Activated naive CD8-positive, alpha-beta T cell treated with anti-CD3 and anti-CD28 coated beads, Interleukin-2, amount 10 ng/mL, durations not matched to agents 7 days and 5 days (primary cell): ENCODE measurements at places on chromosomes 5 and 9.
A peak's percentile ranks its signal among the peaks of the same experiment; 100 is the strongest.

GRCh38 chr5:175534070-175534932, 55.9 kb downstream of the SFXN1 start:
- peak; percentile 91 for DNase-seq

DNA sequence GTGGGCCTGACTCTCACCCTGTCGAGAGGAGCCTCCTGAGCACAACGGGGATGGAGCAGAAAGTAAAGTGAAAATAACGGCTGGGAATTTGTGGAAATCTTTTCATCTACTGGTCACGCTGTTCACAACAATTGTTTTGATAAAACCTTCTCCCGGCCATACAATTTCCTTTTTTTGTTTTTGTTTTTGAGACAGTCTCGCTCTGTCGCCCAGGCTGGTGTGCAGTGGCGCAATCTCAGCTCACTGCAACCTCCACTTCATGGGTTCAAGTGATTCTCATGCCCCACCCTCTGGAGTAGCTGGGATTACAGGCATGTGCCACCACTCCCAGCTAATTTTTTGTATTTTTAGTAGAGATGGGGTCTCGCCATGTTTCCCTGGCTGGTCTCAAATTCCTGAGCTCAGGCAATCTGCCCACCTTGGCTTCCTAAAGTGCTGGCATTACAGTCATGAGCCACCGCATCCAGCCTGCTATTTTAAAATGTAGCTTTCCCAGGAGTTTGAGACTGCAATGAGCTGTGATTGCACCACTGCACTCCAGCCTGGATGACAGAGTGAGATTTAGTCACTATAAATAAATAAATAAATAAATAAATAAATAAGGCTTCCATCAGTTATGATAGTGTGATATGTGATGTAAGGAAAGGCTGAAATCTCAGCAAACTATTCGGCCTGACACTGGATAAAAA, 73.5 kb upstream of the PTGER4 start:
- no peak for DNase-seq

DNA sequence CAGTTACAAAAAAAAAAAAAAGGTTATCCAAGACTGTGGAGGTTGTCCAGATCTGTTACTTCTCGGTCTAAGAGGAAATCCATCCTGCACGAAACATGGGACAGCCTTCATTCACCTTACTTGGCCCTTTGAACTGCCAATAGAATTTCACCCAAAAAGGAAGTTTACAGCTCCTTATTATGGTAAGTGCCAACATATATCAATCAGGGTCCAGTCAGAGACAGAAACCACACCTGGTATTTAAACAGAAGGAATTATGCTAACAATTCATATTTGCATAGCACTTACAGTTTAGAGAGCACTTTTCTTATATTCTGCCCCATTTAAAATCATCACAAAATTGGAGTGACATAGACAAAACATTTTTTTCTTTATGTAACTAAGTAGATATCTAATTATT, 93.6 kb upstream of the PTPN3 start:
- DNase-seq, result no peak

DNA sequence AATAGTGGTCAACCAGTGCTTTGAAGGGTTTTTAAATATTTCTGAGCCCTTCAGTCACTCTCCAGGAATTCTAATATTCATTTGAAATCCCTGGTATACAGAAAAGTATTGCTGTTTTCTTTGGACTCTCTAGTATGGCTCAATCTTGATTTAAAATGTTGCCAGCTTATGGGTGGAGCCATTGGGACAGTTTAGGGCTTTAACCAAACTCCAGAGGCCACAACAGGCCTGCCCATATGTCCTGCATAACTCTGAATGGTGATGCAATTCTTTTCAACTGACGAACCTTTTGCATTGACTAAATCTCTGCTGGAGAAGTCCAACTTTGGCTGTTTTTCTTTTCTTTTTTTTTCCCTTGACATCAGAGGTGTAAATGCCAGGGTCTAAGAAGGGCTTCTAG, 10.3 kb upstream of the ANKHD1 start:
- DNase-seq, result no peak

DNA sequence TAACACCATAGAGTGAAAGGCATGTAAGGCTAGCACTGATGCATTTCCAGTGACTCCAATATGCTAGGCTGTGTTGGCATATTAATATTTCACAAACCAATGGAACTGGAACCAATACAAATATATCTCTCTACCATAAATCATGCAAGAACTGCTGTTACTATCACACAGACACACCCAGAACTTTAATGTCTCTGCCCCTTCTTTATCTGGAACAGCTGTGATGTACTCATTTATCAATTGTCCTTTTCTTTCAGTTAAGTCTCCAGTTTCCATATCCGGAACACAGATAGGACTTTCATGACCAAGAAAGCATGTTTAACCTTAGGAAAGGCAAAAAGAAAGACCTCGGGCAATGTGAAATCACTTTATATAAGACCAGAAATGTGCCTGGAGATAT, 70.3 kb downstream of the SPTLC1 start:
- no peak for DNase-seq

DNA sequence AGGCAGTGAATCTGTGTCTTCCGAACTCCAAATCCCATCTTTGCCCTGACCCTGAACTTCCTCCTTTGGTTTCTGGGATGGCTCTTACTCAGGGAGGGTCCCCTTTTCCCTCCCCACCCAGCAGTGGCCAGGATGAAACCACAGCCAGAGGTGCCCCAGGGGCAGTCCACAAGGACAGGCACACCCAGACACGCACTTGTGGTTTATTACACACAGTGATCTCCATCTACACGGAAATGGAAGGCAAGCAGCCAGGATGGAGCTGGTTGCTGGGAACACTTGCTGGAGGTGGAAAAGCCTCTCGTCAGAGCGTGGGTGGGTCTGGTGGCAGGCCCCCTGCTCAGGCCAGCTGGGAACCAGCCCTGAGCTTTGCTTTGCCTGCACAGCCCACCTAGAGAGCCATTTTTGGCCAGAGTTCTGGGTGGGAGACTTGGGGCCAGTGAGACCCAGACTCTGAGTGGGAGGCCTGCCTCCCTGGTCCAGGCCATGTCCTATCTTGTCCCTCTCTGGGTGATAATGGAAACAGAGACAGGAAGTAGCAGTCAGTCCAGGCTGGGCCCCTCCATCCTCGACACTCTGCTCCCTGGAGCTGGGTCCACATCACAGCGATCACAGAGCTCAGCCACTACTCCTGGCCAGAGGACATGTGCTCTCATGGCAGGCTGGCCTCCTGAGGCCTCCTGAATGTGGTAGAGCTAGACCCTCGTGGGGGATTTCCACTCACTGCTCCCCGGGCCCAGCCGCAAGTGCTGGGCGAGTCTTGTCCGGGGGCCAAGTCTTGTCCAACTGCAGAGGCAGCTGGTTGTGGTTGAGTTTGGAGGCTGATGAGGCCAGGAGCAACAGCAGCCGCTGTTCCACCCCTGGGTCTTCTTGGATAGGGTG, 5.1 kb upstream of the PHYKPL start:
- DNase-seq, result no peak

- no peak for DNase-seq
Measured at GRCh38 chr5:68074633-68075032, 140.9 kb upstream of the PIK3R1 start.

DNA sequence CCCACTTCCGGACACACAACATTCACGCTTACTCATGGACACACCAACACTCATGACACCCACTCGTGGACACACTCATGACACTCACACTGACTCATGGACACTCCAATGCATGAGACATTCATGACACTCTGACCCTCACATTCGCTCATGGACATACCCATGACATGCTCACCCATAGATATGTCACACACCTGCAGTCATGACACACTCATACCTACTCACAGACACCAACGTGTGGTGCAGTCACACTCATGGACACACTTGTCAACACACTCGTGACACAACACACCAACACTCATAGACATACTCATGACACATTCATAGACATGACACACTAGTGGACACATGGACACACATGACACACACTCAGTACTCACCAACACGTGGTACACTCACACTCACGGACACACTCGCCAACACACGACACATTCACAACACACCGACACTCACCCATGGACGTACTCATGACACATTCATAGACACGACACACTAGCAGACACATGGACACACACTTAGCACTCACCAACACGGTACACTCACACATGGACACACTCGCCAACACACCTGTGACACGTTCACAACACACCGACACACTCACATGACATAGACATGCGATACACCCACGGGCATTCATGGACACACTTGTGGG, 73.4 kb downstream of the PHF2 start:
- peak; percentile 7 for DNase-seq

- DNase-seq, result no peak
Measured at GRCh38 chr5:81230416-81230815, 2.7 kb upstream of the CKMT2 start.

GRCh38 chr5:172939611-172940267, 19.5 kb upstream of the RPL26L1 start:
- no peak for DNase-seq

DNA sequence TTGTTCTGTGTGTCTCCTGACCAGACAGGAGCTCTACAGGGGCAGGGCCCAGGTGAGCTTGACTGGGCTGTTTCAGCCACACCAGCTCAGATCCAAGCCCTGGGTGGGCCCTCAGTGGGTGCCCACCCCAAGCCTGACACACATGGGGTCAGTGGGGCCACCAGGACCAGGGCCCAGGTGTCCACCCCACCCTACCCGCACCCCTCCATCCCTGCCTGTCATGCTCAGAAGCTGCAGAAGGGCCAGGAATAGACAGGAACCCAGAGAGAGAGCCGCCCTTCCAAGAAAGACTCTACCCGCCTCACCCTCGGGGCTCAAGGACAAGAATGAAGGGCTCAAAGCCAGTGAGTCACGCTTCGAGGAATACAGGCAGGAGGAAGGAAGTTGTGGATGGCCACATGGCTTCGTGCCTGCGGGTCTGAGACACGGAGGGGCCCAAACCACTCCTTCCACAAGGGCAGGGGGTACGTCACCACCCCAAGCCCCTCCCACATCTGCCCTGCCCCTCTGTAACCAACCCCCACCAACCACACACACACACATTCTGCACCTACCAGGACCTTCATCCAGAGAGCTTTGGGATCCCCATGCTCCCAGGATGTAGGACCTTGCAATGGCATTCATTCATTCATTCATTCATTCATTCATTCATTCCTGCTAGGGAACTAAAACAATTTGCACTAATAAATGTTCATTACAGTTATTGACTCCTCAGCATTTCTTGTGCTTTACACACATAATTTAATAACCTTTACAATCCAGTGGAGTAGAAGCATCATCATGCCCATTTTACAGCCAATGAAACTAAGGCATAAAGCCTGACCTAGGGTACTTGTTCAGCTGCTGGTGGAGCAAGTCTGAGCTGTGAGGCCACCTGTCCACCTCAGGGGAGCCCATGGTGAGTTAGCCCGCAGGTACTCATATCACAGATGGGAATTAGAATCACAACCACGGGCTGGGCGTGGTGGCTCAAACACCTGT, 55.9 kb upstream of the STXBP1 start:
- peak; percentile 80 for DNase-seq

DNA sequence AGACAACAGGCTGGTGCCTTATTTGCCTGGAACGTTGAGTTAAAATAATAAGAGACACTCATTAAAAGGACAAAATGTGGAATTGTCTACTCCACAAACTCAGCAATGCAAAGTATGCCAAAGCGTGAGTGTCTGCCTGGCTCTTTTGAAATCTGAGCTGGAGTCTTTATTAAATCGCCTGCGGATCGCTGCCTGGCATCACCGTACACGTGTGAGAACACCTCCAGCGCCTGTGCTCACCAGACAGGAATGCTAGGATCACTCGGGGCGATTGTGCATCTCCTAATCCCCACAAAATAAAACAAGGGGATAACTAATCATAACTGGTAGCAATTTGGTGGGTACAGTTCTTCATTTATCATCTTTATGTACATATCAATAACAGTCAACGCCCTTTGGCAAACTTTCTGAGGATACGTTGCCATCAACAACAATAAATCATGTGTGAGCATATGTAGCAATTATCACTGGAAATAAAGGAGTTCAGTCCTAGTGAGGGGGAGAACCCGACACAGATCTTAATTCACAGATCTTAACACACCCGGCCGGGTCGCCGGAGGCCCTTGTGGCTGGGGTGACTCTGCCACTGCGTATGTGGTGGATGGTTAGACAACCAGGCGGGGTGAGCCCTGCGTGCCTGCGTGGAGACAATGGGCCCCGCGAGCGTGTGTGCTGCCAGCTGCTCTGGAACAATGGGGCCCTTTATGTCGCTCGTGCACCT, 284.9 kb upstream of the IRX1 start:
- no peak for DNase-seq

DNA sequence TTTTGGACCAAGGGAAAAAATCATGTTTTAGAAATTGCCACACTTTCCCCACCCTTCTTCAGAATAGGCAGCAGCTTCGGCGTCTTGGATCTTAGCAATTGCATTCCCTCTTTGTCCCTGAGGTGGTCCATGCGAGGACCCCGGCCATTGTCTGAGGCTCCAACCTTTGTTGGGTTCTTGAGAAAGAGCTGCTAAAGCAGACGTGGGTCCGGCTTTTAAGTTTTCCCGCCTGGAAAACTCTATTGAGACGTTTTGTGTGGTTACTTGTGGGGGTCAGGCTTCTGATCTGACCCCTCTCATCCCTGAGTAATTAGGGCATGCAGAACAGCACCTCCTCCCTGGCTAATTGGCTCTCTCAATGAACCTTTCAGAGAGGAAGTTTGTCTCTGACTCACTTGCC, 509.6 kb upstream of the TNC start:
- DNase-seq, result no peak

GRCh38 chr5:72691751-72692150, 124.7 kb upstream of the TNPO1 start:
- no peak for DNase-seq

- no peak for DNase-seq
Measured at GRCh38 chr9:125485471-125486151, 221.4 kb downstream of the MAPKAP1 start.

- no peak for DNase-seq
Measured at GRCh38 chr5:134957920-134958608, 9.6 kb upstream of the CATSPER3 start.

- DNase-seq, result no peak
Measured at GRCh38 chr5:118354797-118355196, 633.5 kb downstream of the DTWD2 start.

GRCh38 chr9:121383715-121384114, 13.7 kb upstream of the STOM start:
- DNase-seq, result no peak

- no peak for DNase-seq
Measured at GRCh38 chr5:168578538-168579487, at the start of gene PANK3. Gene PANK3 (minus strand): TSS chr5:168579368. CDS start chr5:168579283, 85 bp downstream.

- DNase-seq, result no peak
Measured at GRCh38 chr9:32558408-32558934, 6.1 kb upstream of the TOPORS start.
